ENCODE measurements at places on chromosomes 3 and 15.

DNA sequence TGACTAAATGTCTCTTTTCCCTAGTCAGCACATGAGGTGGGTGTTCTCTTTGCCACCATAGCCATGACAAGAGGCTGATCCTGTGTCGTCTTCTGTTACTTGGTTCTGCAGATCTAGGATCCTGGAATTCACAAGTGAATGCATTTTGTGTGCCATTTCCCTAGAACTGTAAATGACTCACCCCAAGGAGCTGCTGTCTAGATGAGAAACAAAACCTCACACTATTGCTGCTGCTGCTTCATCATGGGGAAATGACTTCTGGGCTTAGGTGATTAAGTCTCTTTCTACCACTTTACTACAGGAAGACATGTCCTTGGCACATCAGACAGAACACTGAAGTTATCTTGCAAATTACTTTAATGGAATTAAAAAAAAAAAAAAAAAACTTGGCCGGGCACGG, 54.9 kb downstream of the SLCO3A1 start:
- DNase-seq, result no peak

- peak; percentile 48 for DNase-seq
Measured at GRCh38 chr3:53375019-53375418, 27.7 kb upstream of the DCP1A start.

DNA sequence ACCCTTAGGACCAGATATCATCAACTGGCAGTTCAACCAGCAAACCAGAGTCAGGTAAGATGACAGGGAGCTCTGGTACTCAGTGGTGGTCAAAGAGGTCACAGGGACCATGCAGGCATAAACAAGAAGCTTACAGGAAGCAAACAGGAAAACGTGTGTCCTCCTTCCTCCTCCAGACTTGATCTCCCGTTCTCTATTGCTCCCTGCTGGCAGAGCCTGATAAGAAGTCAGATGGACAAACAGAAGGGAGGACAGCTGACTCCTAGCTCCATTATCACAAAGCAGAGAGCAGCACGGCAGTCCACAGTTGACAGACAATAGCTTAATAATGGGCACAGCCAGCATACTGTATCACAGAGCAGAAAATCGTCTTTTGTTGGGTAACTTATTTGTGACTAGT, 156.5 kb upstream of the SLC2A2 start:
- peak; percentile 84 for DNase-seq

DNA sequence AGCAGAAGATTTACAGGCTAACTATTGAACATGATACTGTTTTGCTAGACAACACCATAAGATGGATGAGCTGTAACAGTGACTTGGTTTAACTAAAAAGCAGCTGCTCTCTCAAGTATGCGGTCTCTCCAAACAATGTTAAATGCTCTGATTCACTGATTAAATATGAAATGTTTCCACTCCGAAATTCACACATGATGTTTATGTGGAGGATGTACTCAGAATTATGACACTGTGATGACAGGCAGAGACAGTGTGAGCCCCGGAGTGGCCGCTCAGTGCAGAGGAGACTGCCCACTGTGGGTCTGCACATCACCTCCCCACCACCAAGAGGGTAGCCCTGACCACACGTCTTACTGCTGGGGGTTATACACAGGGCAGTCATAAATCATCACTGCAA, 83.9 kb upstream of the MEX3B start:
- DNase-seq, result no peak

DNA sequence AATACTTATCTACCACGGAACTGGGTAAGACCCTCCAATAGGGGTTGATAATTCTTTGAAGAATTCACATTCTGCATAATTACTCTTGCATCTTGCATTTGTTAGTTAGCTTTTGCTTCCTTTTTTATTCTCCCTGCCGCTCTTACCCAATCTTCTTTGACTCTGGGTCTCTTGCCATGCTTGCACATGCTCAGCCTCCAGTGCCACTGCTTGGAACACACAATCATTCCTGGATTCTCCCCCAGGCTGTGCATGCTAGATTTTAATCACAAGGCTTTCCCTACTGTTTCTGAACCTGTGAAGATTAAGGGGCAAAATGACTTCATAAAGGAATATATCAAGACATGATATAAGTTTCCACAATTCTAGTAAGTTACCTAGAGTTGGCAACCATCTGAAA, 133.1 kb downstream of the IL1RAP start:
- DNase-seq, result no peak

GRCh38 chr3:188830893-188831292, 340.9 kb upstream of the TPRG1 start:
- no peak for DNase-seq

GRCh38 chr15:49721091-49721490, 100.2 kb downstream of the DTWD1 start:
- DNase-seq, result no peak

DNA sequence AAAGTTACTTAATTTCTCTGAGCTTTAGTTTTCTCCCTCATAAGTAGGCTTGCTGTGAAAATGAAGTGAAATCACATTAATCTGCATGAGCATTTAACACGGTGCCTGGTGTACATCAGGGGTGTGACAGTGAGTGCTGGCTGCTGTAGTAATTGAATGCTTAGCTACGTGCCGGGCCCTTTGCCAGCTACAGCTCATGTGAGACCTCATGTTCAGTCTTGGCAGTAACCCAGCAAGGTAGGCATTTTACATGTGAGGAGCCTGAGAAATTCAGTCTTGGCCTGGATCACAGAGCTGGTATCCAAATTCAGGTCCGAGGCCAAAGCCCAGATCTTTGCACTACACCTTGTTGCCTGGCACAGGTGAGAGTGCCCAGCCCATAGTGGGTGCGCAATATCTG, 9.1 kb downstream of the GHRL start:
- no peak for DNase-seq

- DNase-seq, result no peak
Measured at GRCh38 chr3:102790747-102791325, 356.0 kb downstream of the ZPLD1 start.

- DNase-seq, result no peak
Measured at GRCh38 chr3:26753095-26753494, 130.5 kb downstream of the LRRC3B start.

GRCh38 chr3:149085828-149086231, 503 bp downstream of the HLTF start:
- DNase-seq, result peak; percentile 58

GRCh38 chr3:180909369-180910127, 2.9 kb upstream of the FXR1 start:
- no peak for DNase-seq

- DNase-seq, result no peak
Measured at GRCh38 chr3:102182162-102182561, 252.7 kb upstream of the ZPLD1 start.

- DNase-seq, result no peak
Measured at GRCh38 chr15:79007066-79007465, 62.2 kb upstream of the CTSH start.

DNA sequence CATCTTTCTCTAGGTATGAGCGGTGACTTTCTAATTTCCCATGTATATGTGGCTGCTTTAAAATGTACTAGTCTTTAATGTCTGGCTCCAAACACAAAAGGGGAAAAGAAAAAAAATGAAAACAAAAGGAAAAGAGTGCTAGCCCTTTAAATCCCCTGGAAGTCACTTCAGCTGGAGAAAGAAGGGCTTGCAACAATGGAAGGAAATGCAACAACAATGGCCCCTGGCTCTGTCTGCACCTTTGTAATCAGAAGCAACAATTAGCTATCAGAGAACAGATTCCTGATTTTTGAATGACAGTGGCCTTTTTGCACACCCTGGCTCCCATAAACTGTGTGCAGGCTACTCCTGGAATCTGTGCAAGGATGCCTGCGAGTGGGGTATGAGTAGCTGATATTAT, 591.2 kb downstream of the FHIT start:
- DNase-seq, result no peak

DNA sequence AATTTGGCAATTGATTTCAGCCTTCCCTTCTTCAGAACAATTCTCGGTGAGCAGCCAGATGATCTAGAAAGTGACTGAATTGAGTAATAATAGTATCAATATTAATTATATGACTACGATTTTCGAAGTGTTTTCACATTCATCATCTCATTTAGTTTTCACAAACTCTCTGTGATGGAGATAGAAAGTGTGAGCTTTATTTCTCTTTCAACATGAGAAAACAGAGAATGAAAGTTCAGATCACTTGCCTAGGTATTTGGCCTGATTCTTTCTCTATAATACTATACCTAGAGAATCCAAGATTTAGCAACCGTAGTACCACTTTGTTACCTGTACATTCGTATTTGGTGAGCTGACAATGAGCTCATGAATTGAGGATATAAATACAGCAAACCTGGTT, 739.2 kb upstream of the NR2F2 start:
- no peak for DNase-seq

- no peak for DNase-seq
Measured at GRCh38 chr3:43871627-43872245, 181.0 kb downstream of the ABHD5 start.

- no peak for DNase-seq
Measured at GRCh38 chr3:32954506-32954905, 3.1 kb downstream of the CCR4 start.

- DNase-seq, result no peak
Measured at GRCh38 chr15:82710208-82710555, 507 bp upstream of the AP3B2 start.

- DNase-seq, result no peak
Measured at GRCh38 chr15:30044377-30044776, 38.4 kb upstream of the GOLGA8J start.

GRCh38 chr3:52593103-52593502, 56.7 kb downstream of the UQCC5 start:
- DNase-seq, result peak; percentile 26

DNA sequence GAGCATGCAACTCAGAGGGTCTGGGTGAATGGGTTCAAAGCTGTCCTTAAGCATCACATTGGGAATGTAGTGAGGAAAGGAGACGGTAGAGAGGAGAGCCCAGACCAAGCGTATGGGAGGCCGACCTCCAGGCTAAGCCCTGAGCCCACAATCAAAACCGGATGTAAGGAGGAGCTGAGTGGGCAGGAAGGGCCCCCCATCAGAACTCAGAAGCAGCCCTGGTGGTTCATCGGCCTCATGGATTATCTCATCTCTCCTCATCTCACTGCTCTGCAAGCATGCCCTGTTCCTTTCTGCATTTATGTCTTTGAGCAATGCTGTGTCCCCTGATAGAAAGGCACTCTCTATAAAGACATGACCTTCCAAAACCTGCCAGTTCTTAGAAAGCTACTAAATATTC, 6.2 kb downstream of the HDC start:
- no peak for DNase-seq

DNA sequence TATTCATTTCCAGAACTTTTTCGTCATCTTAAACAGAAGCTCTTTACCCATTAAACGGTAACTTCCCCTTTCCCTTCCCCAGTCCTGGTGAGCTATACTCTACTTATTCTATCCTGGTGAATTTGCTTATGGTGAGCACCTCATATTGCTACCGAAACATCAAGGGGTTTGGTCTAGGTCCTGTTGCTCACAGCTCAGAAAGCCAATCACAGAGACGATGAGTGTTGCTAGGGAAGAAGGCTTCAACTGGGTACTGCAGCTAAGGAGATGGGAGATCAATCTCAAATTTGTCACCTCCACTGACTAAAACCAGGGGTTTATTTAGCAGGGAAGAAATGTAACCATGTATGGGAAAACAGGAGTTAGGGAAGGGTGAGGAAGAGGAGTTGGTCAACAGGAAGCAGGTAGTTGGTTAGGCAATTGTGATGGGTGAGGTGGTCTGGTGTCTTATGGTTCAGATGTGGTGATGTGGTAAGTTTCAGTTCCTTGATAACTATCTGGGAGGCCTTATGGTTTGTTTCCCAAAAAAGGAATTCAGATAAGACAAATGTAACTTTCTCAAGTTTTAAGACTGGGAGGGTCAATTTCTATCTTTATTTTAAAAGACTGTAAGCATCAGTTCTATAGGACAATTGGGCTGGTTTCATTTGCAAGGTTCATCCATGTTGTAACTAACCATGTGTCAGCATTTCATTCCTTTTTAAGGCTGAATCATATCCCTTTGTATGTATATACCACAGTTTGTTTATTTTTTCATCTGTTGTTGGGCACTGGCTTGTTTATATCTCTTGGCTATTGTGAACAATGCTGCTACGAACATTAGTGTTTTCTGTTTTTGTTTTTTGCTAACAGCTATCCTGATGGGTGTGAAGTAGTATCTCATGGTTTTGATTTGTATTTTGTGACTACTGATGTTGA, 24.3 kb downstream of the ARHGAP11B start:
- DNase-seq, result peak; percentile 11

GRCh38 chr3:69579306-69580041, 159.8 kb upstream of the MITF start:
- no peak for DNase-seq

DNA sequence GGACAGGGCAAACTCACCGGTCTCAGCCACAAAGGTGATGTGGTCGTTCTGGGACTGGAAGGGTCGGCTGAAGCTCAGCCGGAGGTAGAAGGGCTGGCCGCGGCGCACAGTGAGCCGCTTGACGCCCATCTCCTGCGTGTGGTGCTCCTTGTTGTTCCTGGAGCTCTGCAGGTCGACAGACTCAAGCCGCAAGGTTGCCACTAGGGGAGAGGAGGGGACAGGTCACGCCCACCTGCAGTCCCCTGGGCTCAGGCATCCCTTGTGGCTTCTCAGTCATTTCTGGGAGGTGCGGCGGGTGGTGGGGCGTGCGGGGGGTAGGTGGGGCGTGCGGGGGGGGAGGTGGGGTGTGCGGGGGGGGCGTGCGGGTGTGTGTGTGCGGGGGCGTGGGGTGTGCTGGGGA, 26.7 kb upstream of the TGM5 start:
- no peak for DNase-seq

- DNase-seq, result no peak
Measured at GRCh38 chr3:136305879-136306278, 55.7 kb downstream of the PCCB start.

All from globus pallidus (tissue), 1 donor.